ENCODE measurements at places on chromosomes 5 and 9. TPM values are rescaled to one million over a fixed set of nuclear protein-coding genes. Genes with fewer than 3 reads are reported as not detected.

DNA sequence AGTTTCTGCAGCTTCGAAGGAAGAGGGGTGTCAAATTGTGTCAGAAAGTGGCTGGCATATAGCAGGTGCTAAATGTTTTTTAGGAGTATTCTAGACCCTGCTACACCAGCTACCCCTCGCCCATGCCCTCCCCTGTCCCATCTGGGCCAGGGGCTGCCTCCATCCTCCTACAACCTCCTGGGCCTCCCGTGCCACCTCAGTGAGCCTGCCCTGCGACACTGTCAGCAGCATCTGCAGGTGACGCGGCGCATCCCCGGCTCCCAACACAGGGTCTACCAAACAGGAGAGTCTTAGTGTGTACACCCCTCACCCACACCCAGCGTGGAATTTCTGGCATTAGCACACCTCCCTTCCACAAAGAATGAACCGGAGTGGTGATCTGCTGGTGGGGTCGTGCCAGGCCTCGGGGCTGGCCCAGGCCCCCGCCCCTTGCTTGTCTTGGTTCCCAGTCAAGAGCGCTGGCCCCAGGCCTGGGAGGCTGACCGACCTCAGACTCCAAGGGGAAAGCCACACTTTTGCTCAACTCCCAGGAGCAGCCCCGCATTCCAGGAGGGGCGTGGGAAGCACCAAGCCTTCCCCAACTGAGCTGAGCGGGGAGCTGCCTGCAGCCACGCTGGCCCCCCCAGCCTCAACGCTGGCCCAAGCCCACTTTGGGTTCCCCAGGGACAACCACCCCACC lies 55.2 kb downstream of the NEURL1B start:
- DNase-seq: no peak

DNA sequence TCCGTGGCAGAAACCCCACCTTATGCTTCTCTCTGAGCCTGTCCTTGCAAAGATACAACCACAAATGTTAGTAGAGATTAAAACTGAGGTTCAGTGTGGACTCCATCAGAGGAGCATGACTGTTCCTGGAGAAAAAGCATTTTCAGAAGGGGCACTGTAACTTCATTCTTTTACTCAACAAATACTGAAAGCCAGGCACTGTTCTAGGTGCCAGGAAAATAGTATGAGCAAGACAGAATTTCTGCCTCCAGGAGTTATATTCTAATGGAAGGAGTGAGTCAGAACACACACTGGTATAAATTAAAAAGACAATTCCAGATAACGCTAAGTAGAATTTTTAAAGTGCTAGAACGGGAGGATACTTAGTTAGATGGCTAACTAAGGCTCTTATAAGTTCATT lies 251.4 kb upstream of the GAS1 start:
- no peak for DNase-seq

- no peak for DNase-seq
These were observed 166.6 kb upstream of the NFIB start for GRCh38 chr9:14480526-14480925.

GRCh38 chr5:10704949-10705621 lies 55.9 kb downstream of the DAP start:
- no peak for DNase-seq

Gene WDR38
- not detected for total RNA-seq

Gene IFNA4
- not detected for total RNA-seq

All from epithelial cell of proximal tubule (primary cell).